ENCODE measurements at places on chromosomes 1 and 21.

- no peak for DNase-seq
These were observed 15.2 kb downstream of the CHML start for GRCh38 chr1:241624935-241625334.

GRCh38 chr1:26862781-26863684, at the start of gene SFN:
Gene SFN (plus strand): TSS chr1:26863149. CDS start chr1:26863213, 64 bp downstream.
- no peak for DNase-seq

- DNase-seq: no peak
These were observed 240.2 kb downstream of the ST6GALNAC3 start for GRCh38 chr1:76314730-76315129.

GRCh38 chr1:227947676-227948492, at the start of gene WNT9A:
Gene WNT9A (minus strand): TSS chr1:227947932. CDS start chr1:227947887, 45 bp downstream.
- DNase-seq: no peak

DNA sequence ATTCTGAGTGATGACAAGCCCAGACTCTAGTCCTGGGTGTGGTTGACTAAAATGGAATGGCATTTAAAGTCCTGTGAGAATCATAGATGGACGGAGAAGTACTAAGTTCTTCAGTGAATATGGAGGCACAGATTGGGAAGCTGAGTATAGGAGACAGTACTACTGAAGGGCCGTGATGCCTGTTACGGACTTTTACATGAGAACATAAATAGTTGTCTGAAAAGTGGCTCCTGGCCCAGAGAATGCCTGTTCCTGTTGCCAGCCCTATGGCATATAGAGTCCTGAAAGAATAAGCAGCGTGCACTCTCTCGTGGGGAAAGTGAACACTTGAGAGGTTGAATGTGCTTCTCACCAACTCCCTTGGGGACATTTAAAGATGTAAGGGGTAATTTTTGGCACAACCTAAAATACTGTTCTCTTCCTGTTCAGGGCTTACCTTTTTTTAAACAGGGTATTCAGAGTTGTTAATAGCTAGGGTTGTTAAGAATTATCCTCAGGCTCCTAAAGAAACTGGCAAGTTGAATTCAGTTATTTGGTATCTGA, 20.4 kb downstream of the CCT8 start:
- DNase-seq: no peak

DNA sequence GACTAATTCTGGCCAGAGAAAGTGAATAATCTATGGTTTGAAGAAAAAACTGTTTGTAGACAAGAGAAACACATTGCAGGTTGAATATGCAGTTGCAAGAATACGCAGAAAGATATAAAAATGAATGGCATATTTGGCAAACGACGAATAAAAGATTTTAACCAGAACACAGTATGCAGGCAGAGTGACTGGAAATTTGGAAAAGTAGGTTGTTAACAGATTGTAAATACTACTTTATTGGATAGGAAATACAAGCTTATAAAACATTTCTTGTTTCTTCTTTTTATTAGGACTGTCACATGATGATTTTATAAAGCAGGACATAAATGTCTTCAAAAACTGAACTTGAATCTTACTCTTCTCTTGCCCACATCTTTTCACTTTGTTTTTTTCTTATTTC, 573.3 kb upstream of the PBX1 start:
- DNase-seq: no peak

- no peak for DNase-seq
These were observed 2.2 kb downstream of the SFPQ start for GRCh38 chr1:35190784-35191183.

- no peak for DNase-seq
These were observed 33.6 kb downstream of the HENMT1 start for GRCh38 chr1:108627256-108627655.

- no peak for DNase-seq
These were observed 87.5 kb upstream of the KIF26B start for GRCh38 chr1:245067257-245067656.

DNA sequence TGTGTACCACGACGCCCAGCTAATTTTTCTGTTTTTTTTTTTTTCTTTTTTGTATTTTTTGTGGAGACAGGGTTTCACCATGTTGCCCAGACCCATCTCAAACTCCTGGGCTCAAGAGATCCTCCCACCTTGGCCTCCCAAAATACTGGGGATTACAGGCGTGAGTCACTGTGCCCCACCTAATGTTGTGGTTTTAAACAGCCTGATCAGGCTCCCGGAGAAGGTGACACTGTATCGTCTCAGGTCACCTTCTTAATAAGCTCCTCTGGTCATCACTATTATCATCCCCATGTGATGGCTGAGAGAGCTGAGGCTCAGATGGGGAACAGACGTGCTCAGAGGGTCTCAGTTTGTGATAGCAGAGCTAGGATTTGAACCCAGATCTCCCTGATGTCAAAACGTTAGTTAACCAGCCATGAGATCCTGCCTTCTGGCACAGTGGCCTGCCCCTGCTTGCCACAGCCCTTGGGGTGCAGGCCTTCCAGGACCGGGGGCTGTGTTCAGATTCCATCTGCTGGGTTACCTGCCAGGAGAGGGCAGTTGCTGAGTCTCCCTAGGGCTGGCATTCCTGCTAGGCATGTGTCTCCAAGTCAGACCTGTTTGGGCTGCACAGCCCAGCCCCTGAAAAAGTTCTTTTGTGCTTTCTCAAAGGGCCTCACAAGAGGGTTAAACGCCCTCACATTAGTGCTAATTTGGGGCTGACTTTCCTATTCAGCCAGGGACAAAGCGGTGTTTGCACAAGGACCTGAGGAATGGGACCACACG, 32.7 kb upstream of the GRHL3 start:
- DNase-seq: no peak

GRCh38 chr1:17420391-17420918, 19.0 kb downstream of the RCC2 start:
- DNase-seq: no peak

GRCh38 chr1:108828074-108828961, 28.6 kb downstream of the AKNAD1 start:
- DNase-seq: peak; percentile 83

- DNase-seq: no peak
These were observed 287.5 kb upstream of the DAB1 start for GRCh38 chr1:57711326-57711725.

DNA sequence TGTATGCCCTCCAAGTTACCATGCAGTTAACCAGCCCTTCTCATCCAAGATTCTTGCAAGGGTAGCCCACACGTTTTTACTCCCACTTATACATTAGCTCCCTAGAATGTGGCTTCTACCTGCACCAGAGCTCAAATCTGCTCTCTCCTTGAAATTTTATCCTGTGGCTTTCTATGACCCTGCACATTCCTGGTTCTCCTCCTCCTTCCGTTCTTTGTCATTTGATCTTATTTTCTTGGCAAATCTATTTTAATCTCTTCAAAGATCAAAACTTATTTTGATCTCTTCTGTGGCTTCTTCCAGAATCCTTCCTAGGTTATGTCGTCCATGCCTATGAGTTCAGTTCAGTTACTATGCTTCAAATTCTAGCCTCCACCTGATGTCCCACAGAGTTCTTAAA, 115.6 kb upstream of the GUCA2B start:
- DNase-seq: no peak

- no peak for DNase-seq
These were observed 132.3 kb downstream of the ZZZ3 start for GRCh38 chr1:77550135-77550534.

- DNase-seq: peak; percentile 88
These were observed 18.1 kb upstream of the COL18A1 start for GRCh38 chr21:45386728-45387371.

DNA sequence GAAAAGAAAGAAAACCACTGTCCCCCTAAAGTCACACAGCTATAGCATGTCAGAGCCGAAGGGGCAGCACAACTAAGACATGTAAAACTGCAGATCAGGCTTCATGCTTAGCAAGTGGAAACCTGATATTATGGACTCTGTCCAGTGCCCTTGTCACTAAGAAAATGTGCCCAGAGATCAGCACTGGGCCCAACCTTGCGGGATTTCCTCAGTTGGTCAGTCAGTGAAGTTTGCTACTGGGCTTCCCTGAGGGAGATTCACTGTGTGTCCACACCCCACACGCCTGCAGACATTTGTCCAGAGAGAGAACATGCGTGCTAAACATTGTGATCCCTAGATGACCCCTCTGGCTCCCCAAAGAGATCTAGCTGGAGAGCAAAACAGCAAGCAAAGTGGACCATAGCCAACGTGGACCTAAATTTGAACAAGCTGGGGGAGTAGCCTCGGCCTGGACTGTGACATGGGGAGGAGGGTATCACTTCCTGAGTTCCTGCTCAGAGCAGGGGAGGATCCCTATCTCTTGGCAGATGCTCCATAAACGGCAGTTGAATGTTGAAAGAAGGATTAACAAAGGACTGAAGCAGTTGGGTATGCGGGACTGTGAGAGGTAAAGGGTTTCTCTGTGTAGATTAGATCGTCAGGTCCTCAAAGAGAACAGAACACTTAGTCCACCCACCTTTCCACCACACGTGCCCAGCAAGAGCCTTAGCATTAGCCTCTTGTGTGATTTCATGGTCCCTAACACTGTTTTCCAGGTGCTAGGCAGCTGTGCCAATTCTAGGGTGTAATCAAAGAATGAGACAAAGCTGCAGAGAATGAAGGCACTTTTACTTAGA, 53.6 kb downstream of the GLUL start:
- DNase-seq: no peak

DNA sequence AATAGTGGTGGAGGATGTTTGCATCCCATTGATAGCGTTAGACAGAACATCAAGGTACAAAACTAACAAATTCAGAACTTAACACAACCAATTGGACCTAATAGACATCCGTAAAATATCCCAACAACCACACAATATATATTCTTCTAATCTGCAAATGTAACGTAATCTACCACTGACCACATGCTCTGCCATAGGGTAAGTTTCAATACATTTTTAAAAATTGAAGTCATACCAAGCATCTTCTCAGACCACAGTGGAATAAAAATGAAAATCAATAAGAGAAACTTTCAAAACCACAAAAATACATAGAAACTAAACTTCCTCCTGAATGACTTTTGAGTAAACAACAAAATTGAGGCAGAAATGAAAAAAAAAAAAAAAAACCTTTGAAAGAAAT, 1087.5 kb downstream of the KCNT2 start:
- DNase-seq: no peak

- DNase-seq: no peak
These were observed 91.2 kb upstream of the CACNA1E start for GRCh38 chr1:181392133-181392532.

DNA sequence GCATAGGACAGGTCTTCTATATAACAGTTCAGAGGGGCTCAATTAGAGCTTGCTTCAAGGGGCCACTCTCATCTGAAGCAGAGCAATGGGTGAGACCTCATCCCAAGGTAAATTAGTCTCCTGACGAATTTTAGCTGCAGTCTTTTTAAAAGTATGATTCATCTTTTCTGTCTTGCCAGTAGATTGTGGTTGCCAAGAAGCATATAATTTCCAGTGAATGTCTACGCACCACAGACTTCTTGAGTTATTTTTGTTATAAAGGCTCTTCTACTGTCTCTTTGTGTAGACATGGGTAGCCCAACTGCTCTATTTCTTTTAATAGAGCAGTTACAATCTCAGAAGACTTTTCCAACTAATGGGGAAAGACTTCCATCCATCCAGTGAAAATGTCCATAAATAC, 108.9 kb upstream of the FMN2 start:
- DNase-seq: no peak

GRCh38 chr1:150366416-150367296, 2.7 kb downstream of the RPRD2 start:
- no peak for DNase-seq

DNA sequence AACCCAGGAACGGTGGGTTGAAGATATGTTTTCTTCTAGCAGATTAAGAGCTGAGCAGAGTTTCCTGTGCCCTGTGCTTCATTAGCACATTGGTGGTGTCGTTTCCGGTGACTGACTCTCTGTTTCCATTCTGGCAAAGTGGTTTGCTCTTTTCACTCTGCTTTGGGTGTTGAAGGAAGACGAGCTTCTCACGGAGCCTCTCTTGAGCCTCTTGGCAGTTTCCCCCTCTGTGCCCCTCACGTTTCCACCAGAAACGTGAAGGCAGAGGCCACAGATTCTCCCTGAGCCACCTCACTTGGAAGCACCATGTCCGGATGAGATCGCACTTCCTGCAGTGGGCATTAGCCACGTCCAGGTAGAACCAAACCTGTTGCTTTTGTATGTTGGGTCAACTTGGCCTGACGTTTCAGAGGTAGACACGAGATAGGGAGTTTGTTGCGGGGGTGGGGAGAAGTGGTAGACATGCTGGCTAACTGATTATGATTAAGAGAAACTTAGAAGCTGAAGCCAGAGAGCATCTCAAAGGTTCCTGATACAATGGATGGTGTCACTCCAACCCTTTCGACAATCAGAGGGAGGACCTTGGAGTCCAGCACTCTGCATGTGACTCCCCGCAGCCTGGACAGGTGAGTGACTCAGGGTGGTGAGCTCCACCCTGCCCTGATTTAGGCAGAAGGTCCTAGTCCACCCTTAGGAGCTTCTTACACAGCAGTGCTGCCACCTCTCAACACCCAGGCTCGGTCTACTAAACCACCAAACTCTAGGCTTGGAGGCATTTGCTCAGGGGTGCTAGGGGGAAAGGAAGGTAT, at the start of gene LAX1:
Gene LAX1 (plus strand): TSS at position 155 of the 809 bp plus-strand sequence. CDS start 383 bp downstream, at position 538.
- DNase-seq: no peak

- no peak for DNase-seq
These were observed 25.2 kb downstream of the RCAN1 start for GRCh38 chr21:34589511-34590282.

GRCh38 chr1:164510435-164510834, 48.5 kb upstream of the PBX1 start:
- DNase-seq: no peak

DNA sequence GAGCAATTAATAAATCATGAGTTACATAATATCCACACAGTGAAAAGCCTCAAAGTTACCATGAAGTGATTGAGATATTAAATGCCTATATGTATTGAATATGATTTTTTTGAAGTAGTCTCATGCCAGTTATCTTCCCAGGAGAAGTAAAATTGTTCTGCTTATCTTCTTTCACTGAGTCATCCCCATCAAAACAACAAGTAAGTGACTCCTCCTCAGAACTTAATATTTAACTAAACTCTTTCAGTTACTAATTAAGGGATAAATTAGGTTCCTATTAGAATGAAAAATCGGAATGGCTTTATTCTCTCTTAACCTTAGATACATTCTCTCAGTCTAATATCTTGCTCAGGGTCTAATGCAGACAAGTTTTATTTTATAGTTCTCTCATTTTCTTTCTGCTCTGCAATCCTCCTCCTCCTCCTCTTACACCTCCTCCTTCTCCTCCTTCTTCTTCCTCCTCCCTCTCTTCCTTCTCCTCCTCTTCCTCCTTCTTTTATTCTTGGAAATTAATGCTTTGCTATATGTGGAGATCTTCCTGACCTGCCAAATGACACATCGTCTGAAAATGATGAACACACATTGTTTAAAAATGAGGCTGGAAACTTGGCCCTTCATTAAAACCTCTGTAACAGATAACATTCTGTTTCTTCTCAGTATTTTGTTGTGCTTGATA, 110.9 kb downstream of the RUNX1 start:
- DNase-seq: no peak

GRCh38 chr1:231950331-231951128, 323.9 kb downstream of the DISC1 start:
- DNase-seq: no peak

GRCh38 chr1:84163123-84163931, 19.3 kb downstream of the PRKACB start:
- DNase-seq: no peak

DNA sequence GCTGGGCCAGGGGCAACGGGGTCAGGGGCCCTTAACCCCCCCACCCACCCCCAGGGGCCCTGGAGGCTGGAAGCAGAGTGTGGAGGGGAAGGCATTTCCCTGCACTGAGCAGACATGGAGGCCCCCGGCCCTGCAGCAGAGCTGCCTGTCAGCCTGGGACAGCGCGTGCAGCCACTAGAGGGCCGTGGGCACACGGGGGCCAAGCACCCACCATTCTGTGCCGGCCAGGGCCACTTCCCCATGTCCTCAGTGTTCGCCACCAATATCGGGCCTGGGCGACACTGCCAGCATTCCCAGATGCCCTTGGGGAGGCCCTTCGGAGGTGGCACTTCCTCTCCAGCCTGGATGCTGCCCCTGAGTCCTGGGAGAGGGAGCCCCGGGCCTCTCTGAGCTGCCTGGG, 23.2 kb upstream of the ARHGEF16 start:
- no peak for DNase-seq
